ENCODE measurements at places on chromosomes 13 and 19. TPM values are rescaled to one million over a fixed set of nuclear protein-coding genes. Genes with fewer than 3 reads are reported as not detected.

Gene SYCN
- total RNA-seq = not detected

Gene YIF1B
- total RNA-seq = 114 TPM

Gene CD37
- 0.44 TPM for total RNA-seq

- no peak for DNase-seq
These were observed 1287.7 kb downstream of the SLITRK5 start for GRCh38 chr13:88958821-88959220.

DNA sequence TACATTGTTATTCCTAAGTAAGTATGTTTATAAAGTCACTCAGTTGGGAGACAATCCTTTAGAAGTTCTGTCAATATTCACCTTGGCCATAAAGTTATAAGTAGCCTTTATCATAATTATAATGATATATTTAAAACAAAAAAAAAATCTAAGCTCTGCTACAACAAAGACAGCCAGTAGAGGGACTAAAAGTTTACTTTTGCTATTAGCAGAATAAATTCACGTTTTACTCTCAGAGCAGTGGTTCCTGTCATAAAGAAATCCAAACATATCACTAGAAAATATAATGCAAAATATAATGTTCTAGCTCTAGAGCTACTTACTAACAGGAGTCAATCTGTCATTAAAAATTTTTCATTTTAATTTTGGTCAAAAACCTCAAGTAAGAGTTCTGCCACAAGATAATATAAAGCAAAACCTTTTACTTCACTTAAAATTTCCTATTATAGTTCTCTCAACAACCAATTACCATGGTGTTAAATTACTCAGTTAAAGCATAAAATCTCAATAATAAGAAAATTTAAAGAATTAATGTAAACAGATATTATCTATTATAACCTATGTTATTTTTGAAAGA lies 17.7 kb downstream of the INTS6 start:
- no peak for DNase-seq

- DNase-seq = peak; percentile 59
These were observed 15.7 kb downstream of the RANBP3 start for GRCh38 chr19:5961969-5962945.

DNA sequence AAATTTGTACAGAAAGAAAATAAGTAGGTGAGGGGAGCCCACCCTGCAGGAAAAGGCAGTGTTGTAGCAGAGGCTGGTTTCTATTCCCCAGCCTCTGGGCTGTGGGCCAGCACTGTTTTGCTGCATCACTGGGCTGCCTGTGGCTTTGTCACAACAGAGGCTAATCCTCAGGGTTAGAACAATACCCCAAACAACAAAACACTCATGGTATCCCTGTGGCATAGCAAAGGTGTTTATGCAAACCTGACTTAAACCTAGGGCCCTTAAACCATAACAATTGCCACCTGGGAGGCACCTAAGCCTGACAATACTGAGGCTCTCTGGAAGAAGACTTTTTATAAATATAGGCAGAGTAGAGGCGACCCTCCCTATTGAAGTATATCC lies 314.7 kb downstream of the OLFM4 start:
- peak; percentile 52 for DNase-seq

GRCh38 chr19:30997222-30997621 lies 352.0 kb downstream of the TSHZ3 start:
- no peak for DNase-seq

GRCh38 chr13:45882626-45883025 lies 31.1 kb upstream of the SIAH3 start:
- no peak for DNase-seq

Measured in H7 (cell line).